ENCODE measurements at places on chromosomes 5 and 9.

- no peak for DNase-seq
Observed at GRCh38 chr5:136043551-136043950, 14.8 kb downstream of the TGFBI start.

DNA sequence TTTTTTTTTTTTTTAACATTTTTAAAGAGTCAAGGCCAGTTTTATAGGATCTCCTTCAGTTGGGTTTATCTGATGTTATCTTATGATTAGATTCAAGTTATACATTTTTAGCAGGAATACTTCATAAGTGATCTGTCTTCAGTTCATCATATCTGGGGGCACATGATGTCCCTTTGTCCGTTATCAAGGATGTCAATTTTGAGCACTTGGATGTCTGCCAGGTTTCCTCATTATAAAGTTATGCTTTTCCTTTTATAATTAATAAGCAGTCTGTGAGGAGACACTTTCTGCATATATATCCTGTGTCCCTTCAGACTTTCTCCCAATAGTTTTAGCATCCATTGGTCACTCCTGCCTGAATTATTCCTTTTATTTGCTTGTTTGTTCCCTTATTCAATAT is 11.8 kb downstream of the HDHD3 start:
- no peak for DNase-seq

DNA sequence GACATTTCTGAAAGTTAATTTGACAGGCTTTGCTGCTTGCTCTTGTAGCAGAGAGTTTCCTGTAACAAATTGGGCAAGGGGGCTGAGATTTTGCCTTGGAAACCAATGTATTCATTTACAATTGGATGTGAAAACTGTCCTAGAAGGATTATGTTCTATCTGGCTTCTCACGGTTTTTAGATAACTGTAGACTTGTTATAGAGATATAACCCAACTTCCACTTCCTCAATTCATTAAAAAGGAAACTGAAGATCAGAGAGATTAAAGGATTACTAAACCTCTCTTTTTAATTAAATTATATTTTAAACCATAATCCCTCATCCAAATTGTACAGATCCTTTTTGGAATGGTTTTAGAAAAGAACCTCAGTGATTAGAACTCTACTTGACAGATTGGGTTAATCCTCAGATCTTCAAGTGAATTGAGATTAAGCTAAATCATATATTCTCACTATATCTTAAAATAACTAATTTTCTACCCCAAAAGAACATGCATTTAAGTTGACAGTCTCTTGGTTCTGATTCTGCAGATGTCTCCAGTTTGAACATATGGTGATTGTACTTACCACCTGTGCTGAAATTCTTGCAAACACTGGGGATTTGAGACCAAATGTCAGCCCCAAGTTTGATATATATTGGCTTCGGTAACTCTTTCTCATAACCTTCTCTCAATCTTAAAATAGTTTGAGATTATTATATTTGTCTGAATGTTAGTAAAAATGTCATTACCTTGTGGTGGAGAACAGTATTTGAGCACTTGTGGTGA is 130.1 kb upstream of the C9orf72 start:
- no peak for DNase-seq

DNA sequence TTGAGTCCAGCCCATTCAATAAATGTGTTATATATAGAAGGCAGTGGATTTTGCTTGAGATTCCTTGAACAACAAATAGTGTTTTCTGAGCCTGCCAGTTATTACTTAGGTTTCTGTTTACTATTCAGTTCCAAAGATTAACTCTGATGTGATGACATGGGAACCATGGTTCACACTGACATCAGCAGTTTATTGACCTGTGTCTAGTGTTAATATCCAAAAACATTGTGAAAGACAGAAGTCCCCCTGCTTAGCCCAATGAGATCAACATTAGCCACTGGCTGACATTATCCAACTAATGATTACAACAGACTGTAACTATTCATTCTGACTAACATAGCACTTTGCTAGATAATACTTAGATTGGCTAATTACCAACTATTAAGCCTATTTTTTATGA is 14.9 kb downstream of the APBA1 start:
- DNase-seq: no peak

- DNase-seq: no peak
Observed at GRCh38 chr9:87670572-87671264, 55.2 kb upstream of the CTSL start.

DNA sequence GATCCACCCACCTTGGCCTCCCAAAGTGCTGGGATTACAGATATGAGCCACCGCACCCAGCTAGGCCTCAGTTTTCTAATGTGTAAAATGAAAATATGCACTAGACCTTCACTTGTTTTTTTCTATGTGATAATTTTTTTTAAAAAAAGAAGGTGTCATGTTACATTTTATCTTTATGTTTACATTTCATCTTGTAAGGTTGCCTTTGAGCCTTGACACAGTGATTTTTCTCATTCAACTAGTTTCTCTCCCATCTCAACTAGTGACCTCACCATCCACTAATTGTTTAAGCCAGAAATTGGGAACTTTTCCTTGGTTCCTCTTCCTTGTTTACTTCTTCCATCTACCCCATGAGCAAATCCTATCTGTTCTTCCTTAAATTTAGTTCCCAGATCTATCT is 21.5 kb downstream of the TMC1 start:
- no peak for DNase-seq

- no peak for DNase-seq
Observed at GRCh38 chr9:35107297-35108290, 4.7 kb upstream of the STOML2 start.

DNA sequence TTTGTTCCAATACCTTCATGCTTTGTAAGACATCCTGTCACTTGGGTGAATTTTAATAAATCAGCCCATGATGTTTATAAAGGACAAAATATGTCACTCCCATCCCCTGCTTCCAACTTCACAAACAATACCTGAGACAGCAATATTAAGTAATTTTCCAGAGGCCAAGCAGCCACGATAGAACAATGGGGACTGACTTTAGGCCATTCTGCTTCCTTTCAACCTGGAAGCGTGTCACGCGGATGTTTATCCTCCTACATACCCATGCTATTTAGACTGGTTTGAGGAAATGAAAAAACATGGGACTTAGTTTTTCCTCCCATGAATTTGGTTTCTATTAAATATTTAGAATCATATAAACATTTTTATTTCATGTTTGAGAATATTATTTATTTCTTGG is 82.9 kb downstream of the GRAMD2B start:
- no peak for DNase-seq

- no peak for DNase-seq
Observed at GRCh38 chr9:120781236-120781635, 12.0 kb downstream of the FBXW2 start.

GRCh38 chr9:72478966-72479365 is 42.4 kb upstream of the TMC1 start:
- no peak for DNase-seq

DNA sequence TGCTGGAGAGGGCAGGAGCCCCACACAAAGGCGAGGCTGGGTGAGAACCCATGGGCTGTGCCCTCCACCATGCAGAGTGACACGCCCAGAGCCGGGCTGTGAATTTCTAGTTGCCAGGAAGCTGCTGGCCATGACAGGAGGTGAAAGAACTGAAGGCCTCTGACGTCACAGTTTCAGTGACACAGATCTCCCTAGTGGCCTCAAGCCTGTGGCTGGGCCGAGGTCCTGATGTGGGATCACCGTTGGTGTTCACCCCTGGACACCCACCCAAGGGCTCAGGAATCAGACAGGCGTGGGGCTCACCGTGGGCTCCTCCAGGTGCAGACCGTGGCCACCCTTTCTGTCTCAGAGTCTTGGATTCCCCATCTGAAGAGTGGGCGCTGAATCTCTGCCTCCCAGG is 39.9 kb downstream of the MSX2 start:
- no peak for DNase-seq

DNA sequence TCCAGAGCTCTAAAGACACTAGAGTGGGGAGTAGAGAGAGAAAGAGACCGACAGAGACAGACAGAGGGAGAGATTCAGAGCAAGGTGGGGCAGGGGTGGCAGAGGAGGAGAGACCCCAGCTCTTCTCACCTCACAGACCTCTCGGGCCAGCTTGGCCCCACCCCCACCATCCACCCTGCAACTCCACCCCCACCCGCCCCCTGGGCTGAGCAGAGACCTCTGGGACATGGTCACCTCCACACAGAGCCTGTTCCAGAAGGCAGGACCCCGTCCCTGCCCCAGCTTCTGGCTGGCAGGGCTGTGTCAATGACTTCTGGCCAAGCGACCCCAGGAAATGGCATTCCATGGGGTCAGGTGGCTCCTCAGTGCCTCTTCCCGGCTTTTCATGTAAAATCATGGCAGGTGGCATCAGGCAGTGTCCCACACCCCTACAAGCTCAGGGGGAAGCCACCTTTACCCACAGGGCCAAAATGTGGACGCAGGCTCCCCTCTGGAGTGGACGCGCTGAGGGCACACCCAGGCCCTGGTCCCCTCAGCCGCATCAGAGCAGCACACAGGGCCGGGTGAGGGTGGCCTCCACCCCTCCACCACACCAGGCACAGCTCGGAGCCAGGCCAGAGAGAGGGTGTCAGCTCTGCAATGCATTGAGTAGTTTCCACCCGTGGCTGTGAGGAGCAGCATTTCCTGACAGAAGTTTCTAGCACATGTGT is 131.2 kb upstream of the LPCAT1 start:
- no peak for DNase-seq

DNA sequence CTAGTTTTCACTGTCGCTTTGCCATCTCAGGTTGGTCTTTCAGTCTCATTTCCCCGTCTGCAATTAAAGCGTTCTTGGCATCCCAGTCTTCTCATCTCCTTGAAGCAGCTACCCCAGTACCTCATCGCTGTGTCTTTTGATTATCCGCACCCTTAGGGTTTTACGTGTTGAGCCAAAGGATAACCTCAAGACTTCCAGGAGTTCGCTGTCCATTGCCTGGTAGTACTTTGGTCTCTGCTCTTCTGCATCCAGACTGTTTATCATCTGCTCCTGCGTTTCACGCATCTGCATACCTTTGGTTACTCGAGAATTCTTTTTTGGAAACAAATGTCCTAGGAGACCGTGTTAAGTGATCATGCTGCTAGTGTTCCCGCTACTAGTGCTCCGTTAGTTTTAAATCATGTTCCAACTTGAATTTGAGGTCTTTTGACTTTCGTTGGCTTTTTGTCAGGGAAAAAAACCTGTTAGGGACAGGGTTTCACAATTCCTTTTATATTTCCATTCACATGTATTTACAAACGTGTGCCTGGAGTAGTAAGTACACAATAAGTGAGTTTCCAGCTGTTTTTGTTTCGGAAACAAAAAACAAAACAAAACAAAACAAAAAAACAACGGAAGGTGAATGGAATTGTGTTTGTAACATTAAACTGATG is 888 bp downstream of the RABGAP1 start:
- DNase-seq: no peak

DNA sequence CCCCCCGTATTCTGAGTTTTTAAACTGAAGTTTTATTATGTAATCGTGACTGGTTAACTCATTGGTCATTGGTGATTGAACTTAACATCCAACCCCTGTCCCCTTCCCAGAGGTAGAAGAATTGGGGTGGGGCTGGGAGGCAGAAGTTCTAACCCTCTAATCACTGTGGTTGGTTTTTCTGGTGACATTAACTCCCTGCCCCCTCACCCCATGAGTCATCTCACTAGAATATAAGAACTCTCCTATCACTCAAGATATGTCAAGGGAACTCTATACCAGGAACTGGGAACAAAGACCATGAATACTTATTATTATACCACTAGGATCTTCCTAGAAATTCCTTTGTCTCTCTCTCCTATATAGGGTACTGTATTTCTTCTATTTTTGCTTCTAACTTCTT is 52.3 kb upstream of the CAVIN4 start:
- no peak for DNase-seq

GRCh38 chr5:107284822-107285525 is 385.8 kb downstream of the EFNA5 start:
- DNase-seq: no peak

DNA sequence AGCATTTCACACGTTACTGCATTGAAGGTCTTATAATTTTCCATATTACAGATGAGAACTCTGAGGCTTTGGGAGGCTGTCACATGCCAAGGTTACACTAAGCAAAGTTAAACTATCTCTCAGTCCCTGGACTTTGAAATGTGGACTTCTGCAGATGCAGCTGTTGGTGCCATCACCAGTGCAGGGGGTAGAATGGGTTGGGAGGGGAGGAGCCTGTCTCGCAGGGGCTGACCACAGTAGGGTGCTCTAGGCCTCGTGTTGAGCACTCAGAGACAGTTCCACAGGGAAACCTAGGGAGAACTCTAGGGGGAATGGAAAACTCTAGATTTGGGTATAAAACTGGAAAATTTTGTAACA is 220.9 kb downstream of the MAPKAP1 start:
- DNase-seq: no peak

GRCh38 chr9:98097836-98098235 is 21.2 kb downstream of the TRIM14 start:
- no peak for DNase-seq

DNA sequence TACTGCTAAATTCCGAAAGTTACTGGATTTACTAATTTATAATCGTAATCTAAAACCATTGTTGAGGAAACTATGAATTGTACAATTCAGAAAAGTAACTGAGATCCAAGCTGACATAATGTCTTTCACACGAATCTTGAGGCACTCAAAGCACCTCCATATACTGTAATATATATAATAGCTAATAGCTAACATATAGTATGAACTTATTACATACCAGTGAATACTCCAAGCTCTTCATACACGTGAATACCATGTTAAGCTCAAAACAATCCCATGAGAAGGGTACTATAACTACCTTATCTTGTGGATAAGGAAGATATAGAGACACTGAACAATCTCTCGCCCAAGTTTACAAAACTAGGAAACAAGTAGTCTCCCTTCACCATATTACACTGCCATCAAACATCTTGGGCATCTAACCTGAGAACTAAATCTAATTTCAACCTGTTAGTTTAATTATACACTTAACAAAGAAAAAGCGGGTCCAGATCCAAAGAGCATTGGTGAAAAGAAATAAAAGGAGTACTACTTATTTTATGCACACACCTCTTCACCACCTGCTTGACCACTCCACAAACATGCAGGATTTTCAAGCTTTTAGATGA is 1.0 kb downstream of the NUDCD2 start:
- DNase-seq: no peak

DNA sequence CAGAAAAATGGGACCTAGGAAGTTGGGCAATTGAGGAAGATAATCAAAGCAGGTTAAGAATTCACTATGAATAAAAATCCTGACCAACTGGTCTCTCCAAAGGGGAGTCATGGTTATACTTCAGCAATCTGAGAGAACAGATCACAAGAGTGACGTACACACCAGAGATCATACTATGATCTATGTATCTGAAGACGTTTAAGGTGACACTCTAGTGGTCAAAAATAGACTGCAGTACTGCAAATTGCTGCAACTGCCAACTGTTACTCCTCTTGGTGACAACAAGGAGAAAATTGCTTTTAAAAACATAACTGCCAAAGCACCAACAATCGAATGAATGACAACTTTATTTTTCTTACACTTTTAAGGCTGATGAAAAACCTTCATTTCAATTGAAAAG is 4.9 kb downstream of the AK6 start:
- DNase-seq: no peak

- no peak for DNase-seq
Observed at GRCh38 chr5:169740435-169740834, 103.4 kb downstream of the DOCK2 start.

- no peak for DNase-seq
Observed at GRCh38 chr9:93132946-93133680, 938 bp downstream of the NINJ1 start.

Measured in T1000 (cell line).